Smooth muscle cell of bladder (primary cell): ENCODE measurements at places on chromosomes 1 and 21. TPM values are rescaled to one million over a fixed set of nuclear protein-coding genes. Genes with fewer than 3 reads are reported as not detected.

ERICH3 gene
- not detected in 2 replicates for total RNA-seq

GBP6 gene
- under 0.01 TPM in 1 of 2 replicates, not detected in the other for total RNA-seq

SLC45A1 gene
- 1.7 and 2.0 TPM in 2 replicates for total RNA-seq

UQCRH gene
- 491 and 862 TPM in 2 replicates for total RNA-seq

SNX7 gene
- total RNA-seq: 48.1 and 52.4 TPM in 2 replicates

RAB42 gene
- 3.6 and 5.1 TPM in 2 replicates for total RNA-seq

MXRA8 gene
- 236 and 258 TPM in 2 replicates for total RNA-seq

CENPS gene
- total RNA-seq: 11.2 and 15.2 TPM in 2 replicates

OR2T35 gene
- total RNA-seq: not detected in 2 replicates

ZMYND12 gene
- 0.28 and 1.2 TPM in 2 replicates for total RNA-seq

OVAAL gene
- total RNA-seq: not detected in 2 replicates

ETS2 gene
- total RNA-seq: 21.5 and 41.2 TPM in 2 replicates

TEKT2 gene
- total RNA-seq: 0.09 and 0.14 TPM in 2 replicates

PDE4B gene
- 28.7 and 36.4 TPM in 2 replicates for total RNA-seq

ANKRD35 gene
- 1.9 and 2.0 TPM in 2 replicates for total RNA-seq
